NCI-H1436 treated with DMSO at 0.1 percent for 48 hours (cell line): ENCODE measurements at places on chromosomes 13 and 19.

GRCh38 chr19:1389033-1389940 lies 5.6 kb downstream of the NDUFS7 start:
- DNase-seq, result no peak

- no peak for DNase-seq
These were observed 273.2 kb downstream of the MYO16 start for GRCh38 chr13:108902405-108903155.

DNA sequence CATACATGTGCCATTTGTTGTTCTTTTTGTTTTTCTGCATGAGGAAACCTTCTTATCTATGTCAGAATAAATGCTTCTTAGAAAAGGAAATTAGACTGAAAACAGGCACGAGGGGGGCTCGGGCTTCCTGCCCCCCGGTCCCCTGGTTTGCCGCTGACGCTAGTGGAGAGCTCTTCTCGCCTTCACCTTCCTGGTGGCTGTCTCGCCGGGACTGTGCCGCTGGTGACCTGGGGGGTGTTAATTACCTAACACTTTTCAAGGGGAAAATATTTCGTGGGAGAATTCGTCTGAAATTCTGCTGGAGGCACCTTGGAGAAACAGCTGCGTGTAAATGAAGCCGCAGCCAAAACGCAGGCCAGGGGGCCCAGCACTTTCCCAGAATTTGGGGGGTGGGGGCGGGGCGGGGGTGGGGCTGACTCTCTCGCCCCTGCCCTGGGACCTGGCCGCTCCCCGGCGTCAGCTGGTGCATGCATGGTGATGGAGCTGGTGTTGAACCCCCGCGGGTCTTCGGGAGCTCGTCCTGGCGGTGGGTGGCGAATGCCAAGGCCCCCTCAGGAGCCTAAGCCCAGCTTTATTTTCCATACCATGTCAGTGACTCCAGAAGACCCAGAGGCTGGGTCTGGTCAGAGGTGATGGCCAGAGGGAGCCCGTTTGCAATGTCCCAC lies 58.3 kb upstream of the MCF2L start:
- DNase-seq, result no peak

- DNase-seq, result no peak
These were observed 76.2 kb downstream of the COL4A1 start for GRCh38 chr13:110230661-110231347.

DNA sequence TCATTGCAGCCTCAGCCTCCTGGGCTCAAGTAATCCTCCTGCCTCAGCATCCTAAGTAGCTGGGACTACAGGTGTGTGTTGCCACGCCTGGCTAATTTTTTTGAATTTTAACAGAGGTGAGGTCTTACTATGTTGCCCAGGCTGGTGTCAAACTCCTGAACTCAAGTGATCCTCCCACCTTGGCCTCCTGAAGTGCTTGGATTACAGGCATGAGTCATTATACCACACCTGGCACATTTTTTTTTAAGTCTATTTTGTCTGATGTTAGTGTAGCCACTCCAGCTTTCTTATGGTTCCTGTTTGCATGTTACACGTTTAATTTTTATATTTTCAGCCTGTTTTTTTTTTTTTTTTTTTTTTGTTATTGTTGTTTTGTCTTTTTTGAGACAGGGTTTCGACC lies 24.8 kb downstream of the KDM4B start:
- DNase-seq, result no peak

DNA sequence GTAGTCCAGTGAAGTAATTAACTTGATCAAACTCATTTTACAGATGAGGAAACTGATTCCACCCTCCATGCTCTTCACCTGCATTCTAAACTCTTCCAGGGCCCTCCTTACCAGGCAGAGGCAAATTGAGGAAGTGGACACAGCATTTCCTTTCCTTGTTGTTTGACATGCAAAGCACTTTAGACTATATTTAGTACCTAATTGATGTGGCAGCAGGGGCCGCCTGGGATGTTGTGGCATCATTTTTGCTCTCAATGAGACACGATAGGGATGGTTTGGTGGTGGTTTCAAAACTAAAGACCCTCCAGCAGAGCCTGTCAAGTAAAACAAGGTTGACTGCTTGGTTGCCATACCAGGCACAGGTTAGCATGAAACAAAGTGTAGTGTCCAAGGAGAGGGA lies 7.9 kb downstream of the SIPA1L3 start:
- no peak for DNase-seq

DNA sequence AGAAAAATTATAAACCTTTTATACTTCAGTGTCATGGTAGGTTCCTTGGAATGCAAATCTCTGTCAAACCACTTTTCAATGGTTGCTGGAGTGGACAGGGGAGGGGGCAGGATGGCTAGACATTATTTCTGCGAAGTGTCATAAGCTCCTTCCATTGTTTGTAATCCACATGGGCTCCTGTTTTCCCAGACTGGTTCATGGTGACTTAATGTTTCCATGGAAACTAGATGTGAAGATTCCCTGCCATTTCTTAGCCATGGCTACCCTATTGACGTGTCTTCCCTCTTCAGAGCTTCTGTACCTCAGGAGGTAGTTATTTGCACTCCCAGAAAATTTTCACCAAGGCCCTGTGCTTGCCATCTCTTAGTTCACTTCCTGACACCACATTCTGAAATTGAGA lies 95.3 kb downstream of the UFM1 start:
- DNase-seq, result no peak
